Activated B cell treated with CpG ODN at 0.5 μM for 24 hours (primary cell): ENCODE measurements at places on chromosomes 1 and 21. TPM values are rescaled to one million over a fixed set of nuclear protein-coding genes. Genes with fewer than 3 reads are reported as not detected.
A peak's percentile ranks its signal among the peaks of the same experiment; 100 is the strongest.

DNA sequence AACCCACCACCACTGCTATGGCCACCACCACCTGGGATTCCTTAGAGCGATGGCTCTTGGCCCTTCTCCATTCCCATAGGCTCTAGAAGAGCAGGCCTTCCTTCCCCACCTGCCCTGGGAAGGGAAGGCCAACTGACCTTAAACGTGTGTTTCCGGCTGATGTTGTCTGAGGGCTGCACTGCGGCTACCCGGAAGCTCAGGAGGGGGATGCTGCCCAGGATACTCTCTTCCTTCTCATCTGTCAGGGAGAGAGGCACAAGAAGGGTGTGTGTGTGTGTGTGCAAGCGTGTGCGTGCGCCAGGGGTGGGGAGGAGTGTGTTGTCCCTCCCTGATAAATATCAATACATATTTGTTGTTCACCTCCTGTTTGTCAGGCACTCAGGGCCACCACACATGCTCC lies 51.0 kb upstream of the GOLT1A start:
- H3K36me3 ChIP-seq: no peaks in the 10 kb centered on the region
- no peaks in the 10 kb centered on the region for H3K4me1 ChIP-seq
- no peak overlapping the region for H3K4me3 ChIP-seq
- no peak overlapping the region for H3K27ac ChIP-seq
- H3K27me3 ChIP-seq: peaks cover 9% of the 10 kb centered on the region

DNA sequence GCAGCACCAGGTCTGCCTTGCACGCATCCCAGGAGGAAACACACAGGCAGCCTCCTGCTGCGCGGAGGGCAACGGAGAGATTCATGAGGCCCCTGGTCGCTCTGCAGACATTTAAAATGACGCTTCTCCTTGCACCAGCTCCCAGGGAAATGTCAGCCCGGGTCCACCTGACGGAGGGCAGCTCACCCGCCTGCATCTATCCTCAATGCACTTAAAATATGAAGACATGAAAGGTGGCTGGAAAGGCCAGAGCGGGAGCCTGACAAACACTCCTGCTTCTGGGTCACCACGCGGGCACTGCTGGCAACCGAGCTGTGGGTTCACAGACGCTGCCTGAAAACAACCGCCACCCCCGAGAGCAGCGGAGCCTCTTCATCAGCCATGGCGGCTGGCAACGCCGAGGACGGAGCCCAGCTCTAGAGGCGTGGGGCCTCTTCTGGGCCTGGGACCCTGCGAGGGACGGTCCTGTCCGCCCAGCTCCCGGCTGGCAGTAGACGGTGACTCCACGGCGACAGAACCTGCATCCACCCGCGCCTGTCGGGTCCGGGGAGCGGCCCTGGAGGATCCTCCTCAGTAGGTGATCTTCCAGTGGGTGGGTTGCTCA lies 22.7 kb downstream of the POFUT2 start:
- peaks cover 53% of the 10 kb centered on the region for H3K36me3 ChIP-seq
- no peaks in the 10 kb centered on the region for H3K4me1 ChIP-seq
- H3K27me3 ChIP-seq: no peaks in the 10 kb centered on the region
- DNase-seq: peak; percentile 7

DNA sequence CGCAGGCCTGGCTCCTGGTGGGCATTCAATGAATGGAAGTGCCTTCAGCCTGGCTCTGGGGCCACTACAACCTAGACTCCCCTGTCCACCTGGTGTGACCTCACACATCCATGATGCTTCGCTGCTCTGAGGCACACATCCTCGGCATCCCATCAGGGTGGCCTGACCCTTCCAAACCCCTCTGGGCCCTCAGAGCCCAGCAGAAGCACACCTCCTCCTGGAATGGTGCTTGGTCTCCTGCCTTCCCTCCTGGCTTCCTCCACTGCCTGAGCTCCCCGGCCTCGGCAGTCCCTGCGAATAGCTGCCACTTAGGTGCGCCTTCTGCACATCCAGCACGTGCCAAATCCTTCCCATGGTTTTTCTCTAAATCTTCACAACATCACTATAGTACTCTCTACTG lies 133.8 kb downstream of the GLIS1 start:
- no peaks in the 10 kb centered on the region for H3K27me3 ChIP-seq
- no peak for DNase-seq
- H3K4me3 ChIP-seq: no peak overlapping the region

- no peaks in the 10 kb centered on the region for H3K4me1 ChIP-seq
- DNase-seq: no peak
Observed at GRCh38 chr1:38454749-38455441, 404.7 kb downstream of the RRAGC start.

GRCh38 chr1:95002540-95003432 lies 70.0 kb downstream of the ALG14 start:
- no peak for DNase-seq
- no peaks in the 10 kb centered on the region for H3K27me3 ChIP-seq

The PYHIN1 gene
- 5.4 and 5.8 TPM in 2 replicates for total RNA-seq
